ENCODE measurements at places on chromosomes 6 and 20.

- DNase-seq = no peak
Observed at GRCh38 chr6:88561034-88561953, 395.1 kb upstream of the CNR1 start.

- DNase-seq = no peak
Observed at GRCh38 chr20:51579137-51579536, 36.6 kb upstream of the NFATC2 start.

DNA sequence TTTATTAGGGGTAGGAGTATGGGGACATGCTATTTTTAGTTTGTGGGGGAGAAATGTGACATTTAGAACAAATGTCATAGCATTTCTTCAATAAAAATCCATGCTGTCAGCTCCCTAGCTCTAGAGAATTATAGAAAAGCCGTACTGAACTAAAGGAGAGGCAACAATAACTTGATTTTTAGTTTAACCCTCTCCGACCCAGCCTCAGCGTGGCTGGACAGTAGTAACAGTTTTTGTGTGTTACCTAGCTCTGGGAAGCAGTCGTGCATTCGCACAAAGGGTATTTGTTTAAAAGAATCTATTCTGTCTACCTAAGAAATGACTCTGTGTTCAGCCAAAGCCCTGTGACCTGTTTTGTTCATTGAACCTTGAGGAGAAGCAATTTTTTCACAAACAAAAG lies 442.4 kb upstream of the SOX4 start:
- no peak for DNase-seq

GRCh38 chr6:147561726-147562125 lies 53.2 kb downstream of the SAMD5 start:
- no peak for DNase-seq

GRCh38 chr20:22680031-22680740 lies 95.8 kb upstream of the FOXA2 start:
- DNase-seq = no peak

DNA sequence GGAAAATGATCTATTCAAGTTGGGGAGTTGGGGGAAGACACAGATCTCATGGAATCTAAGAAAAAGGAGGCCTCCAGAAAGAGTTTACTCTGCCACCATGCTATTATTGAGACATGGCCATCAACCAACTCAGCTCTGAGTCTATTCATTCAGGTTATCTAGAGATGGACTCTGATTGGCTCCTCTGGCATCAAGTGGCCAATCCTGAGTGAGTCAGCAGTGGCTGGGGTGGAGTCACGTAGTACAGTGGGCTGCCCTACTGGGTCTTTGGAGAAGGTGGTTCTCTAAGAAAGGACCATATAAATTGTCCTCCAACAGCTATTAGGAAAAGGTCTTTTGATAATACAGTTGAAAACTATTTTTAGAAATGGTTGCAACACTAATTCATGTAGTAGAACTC lies 42.1 kb downstream of the LYRM2 start:
- DNase-seq = no peak

DNA sequence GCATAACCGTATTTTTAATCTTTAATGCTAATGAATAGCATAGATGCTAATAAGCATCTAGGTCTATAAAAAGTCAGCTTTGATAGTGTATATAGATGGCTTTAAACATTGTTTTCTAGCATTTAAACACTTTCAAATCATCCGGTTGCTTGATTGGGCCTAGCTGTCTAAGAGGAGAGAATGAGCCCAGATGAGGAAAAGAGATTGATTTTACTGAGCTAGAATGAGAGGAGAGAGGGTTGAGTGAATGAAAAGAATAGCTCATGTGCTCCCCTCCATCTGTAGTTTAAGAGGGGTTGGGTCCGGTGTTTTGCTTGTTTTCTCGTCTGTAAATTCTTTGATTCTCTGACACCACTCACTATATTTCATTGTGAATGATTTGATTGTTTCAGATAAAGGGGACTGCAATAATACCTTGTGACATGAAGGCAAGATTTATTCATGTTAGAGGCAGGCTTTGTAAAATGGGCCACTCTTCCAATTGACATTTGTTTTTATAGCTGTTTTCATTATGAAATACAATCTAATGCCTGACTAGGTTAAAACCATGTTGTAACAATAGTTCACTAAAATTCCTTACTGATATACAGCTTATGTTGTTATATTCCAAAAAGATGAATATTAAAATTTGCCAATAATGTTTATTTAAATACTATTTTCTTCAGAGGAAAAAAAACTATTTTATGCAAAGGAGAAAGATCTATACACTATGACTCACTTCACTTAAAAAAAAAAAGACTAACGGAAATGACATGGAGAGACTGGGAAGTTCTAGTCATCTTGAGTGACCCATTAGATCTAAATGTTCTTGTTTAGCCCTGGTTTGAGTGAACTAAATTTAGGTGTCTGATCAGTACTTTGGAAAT lies 3.2 kb downstream of the PTPN1 start:
- no peak for DNase-seq

DNA sequence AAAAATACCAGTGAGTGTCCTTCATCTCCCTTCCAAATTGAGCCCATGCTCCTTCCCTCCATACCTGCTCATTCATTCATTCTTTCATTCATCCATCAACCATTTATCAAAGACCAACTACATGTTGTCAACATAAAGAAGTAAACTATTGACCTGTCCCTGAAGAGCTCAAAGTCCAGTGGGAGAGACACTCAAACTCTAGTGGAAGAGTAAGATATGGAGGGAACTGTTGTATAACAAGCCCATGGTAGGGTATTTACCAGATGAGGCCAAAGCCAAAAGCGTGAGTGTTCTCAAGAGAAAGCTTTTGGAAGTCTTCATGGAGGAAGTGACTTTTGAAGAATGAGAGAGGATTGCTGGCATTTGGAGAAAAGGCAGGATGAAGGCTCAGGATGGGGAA lies 163.4 kb upstream of the SPACA1 start:
- no peak for DNase-seq

- no peak for DNase-seq
Observed at GRCh38 chr6:35049900-35050756, 91.0 kb downstream of the TCP11 start.

DNA sequence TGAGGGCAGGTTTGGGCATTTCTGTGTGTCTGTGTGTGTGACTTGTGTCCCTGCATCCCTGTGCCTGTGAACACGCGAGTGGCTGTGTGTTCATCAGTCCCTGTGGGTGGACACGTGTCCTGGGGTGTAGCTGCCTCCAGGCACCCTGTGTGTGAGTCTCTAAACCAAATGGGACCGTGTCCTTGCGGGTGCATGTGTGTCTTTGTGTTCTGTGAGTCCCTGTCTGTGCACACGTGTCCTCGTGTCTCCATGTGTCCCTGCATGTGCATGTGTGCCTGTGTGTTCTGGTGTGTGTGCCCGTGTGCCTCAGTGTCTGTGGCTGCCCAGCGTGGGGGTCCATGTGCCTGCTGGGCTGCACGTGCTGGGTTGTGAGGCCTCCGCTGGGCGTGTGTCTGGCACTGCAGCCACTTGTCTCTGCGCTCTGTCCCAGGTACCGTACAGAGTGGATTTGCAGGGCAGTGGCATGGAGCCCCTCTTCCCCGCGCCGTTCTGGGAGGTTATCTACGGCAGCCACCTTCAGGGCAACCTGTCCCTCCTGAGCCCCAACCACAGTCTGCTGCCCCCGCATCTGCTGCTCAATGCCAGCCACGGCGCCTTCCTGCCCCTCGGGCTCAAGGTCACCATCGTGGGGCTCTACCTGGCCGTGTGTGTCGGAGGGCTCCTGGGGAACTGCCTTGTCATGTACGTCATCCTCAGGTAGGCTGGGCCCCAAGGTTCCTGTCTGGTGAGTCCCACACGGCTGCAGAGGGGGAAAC lies 8.2 kb upstream of the LKAAEAR1 start:
- no peak for DNase-seq

DNA sequence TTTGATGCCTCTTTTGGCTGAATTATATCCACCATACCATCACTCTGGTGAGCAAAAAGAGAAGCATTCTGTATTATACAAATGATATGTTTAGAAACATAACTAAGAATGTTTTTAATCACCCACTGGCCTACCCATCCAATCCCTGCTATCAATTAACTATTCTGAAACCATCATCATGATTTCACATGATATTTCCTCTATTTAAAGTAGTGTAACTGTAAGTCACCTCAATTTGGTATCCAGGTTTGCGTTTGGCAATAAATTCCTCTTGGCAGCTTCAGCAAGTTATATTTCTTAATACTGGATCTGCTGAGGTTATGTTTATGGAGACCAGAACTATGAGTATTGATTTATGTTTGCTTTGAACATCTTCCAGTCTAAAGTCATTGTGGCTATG lies 332.1 kb downstream of the UTRN start:
- no peak for DNase-seq

DNA sequence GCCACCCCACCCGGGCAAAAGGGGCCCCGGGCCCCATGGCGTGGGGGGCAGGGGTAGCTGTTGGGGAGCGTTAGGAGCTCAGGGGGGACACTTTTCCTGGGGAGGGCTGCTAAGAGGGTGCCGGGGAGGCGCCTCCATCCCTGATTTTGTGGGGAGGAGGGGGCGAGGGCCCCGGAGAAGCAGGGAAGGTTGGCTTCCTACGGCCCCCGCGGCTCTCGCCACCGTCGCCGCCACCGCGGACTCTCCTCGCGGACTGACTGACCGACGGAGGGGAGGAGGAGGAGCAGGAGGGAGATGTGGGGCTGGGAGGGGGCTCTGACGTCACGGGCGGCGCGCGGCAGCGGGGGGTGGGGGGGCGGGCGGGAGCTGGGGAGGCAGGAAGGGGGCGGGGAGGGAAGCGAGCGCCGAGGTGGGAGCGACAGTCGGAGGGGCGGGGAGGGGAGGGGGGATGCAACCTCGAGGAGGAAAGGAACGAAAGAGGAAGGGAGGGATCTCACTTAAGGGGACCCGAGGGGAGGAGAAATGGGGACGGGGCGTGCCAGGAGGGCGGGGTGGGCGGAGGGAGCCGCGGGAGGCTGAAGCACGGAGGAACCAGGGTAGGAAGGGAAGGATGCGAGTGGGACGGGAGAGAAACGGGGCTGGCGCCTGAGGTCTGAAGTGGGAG lies 5.1 kb downstream of the GABBR1 start:
- DNase-seq = peak; percentile 43

DNA sequence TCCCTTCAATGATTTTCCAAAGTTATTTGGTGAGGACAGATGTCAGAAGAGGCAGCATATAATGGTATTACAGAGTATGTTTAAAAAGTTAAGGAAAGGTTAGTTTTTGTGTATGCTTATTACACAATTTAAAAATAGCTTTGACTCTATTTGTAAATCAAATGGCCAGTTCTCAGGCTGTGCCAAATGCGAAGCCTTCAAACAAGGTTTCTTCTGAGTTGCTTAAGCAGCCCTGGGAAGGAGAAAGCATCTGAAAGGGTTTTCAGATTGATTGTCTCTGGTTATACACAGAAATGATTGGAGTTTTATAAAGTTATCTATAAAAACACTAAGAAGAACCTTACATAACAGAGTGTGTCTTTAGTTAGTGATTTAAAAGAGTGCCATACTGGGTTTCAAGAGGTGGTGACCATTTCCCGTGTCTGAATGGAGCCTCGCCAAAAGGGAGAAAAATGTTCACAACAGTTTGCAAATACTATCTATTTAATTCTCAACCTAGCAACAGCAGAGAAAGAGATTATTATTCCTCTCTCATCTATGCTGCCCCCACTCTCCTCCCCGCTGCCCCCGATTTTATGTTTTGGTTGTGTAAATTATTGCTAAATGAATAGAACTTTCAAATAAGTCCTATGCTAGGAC lies 16.7 kb downstream of the CD109 start:
- no peak for DNase-seq

- DNase-seq = no peak
Observed at GRCh38 chr20:4864311-4864752, 137.0 kb downstream of the SLC23A2 start.

DNA sequence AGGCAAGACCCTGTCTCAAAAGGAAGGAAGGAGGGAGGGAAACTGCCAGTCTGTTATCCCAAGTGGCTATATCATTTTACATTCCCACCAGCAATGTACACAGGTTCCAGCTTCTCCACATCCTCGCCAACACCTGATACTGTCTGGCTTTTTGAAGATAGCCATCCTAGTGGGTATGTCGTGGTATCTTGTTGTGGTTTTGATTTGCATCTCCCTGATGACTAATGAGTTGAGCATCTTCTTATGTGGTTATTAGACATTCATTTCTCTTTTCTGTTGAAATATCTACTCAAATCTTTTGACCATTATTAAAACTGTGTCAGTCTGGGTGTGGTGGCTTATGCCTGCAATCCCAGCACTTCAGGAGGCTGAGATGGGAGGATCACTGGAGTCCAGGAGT lies 47.9 kb upstream of the ARID1B start:
- no peak for DNase-seq

GRCh38 chr20:63310265-63310991 lies 17.4 kb downstream of the COL20A1 start:
- DNase-seq = no peak

- DNase-seq = no peak
Observed at GRCh38 chr6:52551483-52552277, 25.2 kb downstream of the TRAM2 start.

- DNase-seq = no peak
Observed at GRCh38 chr6:33838983-33839382, 35.2 kb upstream of the MLN start.

GRCh38 chr6:151091571-151091970 lies 148.2 kb upstream of the AKAP12 start:
- no peak for DNase-seq

DNA sequence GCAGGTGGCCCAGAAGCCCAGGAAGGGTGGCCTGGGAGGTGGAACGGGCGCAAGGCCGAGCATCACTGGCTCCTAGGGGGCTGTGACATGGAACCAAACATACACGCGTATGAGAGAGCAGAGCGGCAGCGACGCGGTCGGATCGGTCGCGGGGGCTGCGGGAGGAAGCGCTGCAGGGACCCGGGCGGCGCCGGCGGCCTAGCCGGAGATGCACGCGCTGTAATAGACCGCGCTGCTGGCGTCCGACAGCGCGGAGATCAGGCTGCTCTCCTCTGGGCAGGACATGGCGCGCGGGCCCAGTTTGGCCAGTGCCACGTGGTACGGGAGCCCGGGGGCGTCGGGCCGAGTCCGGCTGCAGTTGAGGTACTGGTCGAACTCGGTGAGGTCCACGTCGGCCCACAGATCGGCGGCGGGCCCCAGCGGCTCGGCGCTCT lies 1.5 kb downstream of the SOX18 start:
- DNase-seq = no peak
